ENCODE measurements at places on chromosomes 3 and 15. TPM values are rescaled to one million over a fixed set of nuclear protein-coding genes. Genes with fewer than 3 reads are reported as not detected.
A peak's percentile ranks its signal among the peaks of the same experiment; 100 is the strongest.

GRCh38 chr3:108407886-108408285, 102.5 kb downstream of the MYH15 start:
- DNase-seq, result no peak

- no peak for DNase-seq
These were observed 745.9 kb downstream of the ZBBX start for GRCh38 chr3:166634091-166634746.

GRCh38 chr15:66711260-66711659, 9.2 kb downstream of the SMAD6 start:
- no peak for DNase-seq

DNA sequence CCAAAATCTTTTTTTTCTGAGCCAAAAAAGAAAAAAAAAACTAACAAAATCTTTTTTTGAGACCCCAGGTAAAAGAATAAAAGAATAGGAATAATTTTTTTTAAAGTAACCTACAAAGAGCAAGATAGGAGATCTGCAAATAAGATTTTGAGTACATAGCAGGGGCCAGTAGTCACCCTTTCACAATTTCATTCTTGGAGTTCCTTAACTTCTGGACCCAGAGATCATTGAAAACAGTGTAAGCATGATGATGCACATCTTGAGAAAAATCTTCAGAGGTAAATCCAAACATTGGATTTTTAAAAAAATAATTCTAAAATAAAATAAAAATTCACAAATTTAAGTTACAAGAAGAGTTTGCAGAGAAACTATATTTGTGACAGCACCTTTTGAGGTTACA, 18.8 kb downstream of the TFRC start:
- no peak for DNase-seq

GRCh38 chr3:64000453-64001055, 22.7 kb downstream of the PSMD6 start:
- DNase-seq, result no peak

DNA sequence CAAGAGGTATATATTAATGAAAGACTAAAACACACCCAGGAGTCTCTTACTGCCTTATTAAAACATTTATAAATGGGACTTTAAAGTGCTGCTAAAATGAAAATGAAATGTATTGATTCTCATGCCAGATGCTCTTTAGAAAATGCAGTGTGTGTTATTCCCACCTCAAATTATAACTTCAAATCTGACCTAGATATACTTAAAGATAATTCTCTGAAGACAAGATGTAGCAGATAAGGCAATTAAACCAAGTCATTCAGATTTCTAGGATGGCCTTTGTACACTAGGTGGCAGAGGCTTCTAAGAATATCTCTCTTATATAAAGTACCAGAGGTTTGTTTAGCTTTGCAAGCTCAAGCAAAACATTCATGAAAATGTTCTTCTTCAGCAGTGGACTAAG, 26.9 kb upstream of the GOLGA8B start:
- no peak for DNase-seq

DNA sequence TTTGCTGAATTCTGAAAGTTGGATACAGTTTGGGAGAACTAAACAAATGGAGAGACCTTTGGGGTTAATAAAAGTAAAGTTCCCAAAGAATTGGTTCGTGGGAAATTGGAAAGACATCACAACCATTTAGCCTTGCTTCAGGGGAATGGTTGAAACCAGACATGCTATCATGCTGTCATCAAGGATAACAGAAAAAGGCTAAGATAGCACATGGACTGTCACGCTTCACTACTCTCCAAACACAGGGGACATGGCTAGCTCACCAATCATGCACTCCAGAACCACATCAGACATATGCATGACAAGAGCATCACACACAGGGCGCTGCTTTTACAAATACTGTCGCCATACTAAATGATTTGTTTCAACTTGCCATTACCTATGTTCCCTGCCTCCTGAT, 671.7 kb upstream of the ROBO1 start:
- DNase-seq, result no peak

DNA sequence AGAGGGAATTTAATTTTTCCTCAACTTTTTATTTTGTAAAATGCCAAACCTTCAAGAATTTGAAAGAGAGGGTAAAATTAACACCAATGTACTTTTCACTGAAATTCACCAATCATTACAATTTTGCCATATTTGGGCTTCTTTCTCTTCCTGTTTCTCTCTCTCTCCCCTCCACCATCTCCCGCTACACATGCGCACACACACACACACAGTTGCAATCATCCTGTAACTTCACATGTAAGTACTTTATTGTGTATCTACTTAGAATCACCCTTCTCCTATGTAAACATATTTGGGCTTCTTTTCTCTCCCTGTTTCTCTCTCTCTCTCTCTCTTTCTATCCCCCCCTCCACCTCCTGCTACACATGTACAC, 7.4 kb downstream of the ARL14 start:
- DNase-seq, result no peak

- peak; percentile 10 for DNase-seq
These were observed 25.5 kb downstream of the CHP1 start for GRCh38 chr15:41256577-41257038.

GRCh38 chr15:31156226-31156625, 54.7 kb upstream of the TRPM1 start:
- no peak for DNase-seq

TRIM42 gene
- total RNA-seq, result not detected

FSD2 gene
- total RNA-seq, result not detected

CDV3 gene
- total RNA-seq, result 154 TPM

COL8A1 gene
- 98.6 TPM for total RNA-seq

SUSD5 gene
- 0.63 TPM for total RNA-seq
